Cortex of kidney (tissue), 1 donor: ENCODE measurements at places on chromosomes 6 and 20.

- DNase-seq, result no peak
Observed at GRCh38 chr20:36541227-36541767, at the start of gene MYL9. Gene MYL9, plus strand, starts transcription at chr20:36541519. Its CDS starts 3,366 bp downstream, at chr20:36544885.

DNA sequence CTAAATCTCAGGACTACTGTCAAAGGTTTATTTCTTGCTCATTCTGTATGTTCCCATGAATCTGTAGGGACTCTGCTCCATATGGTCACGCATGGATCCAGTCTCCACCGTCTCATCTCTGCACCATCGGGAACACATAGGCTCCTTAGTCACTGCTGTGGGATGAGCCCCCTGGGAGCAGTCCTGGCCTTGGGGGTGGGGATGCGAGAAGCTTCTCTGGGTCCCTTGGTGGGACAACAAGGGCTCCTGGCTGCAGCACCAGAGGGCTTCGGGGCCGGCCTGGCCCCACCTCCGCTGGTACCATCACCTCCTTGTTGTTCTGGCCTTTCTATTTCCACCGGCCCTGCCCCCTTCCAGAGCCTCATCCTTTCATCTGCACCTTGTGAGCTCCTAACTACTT is 148.4 kb downstream of the CDH4 start:
- DNase-seq, result no peak

DNA sequence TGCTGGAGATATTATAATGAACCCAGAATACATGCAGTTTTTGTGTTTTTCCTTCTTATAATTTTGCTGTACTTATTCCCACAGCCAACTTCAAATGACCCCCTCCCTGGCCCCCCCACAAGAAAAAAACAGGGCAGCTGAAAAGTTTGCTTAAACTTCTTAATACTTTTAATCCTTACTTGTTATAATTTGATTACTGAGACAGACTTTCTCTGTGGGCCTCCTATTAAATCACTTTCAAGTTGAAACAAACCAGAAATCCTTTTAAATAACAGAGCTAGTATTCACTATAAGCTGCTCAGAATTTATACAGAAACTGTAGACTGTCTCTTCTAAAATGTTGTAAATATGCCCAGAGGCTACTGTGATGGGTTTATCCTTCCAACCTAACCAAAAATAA is 106.3 kb downstream of the CENPW start:
- no peak for DNase-seq

- no peak for DNase-seq
Observed at GRCh38 chr6:52661551-52661950, 9.4 kb upstream of the TMEM14A start.

GRCh38 chr6:166556336-166556735 is 30.1 kb downstream of the RAMACL start:
- DNase-seq, result no peak

- DNase-seq, result no peak
Observed at GRCh38 chr6:108476376-108476775, 84.3 kb upstream of the FOXO3 start.

- DNase-seq, result no peak
Observed at GRCh38 chr20:24146231-24146634, 157.7 kb upstream of the GGTLC1 start.

- DNase-seq, result no peak
Observed at GRCh38 chr6:145153495-145153894, 581.8 kb downstream of the EPM2A start.

GRCh38 chr6:5143634-5144311 is 58.6 kb downstream of the PPP1R3G start:
- DNase-seq, result no peak

- DNase-seq, result no peak
Observed at GRCh38 chr6:292506-293192, 362 bp downstream of the DUSP22 start.

DNA sequence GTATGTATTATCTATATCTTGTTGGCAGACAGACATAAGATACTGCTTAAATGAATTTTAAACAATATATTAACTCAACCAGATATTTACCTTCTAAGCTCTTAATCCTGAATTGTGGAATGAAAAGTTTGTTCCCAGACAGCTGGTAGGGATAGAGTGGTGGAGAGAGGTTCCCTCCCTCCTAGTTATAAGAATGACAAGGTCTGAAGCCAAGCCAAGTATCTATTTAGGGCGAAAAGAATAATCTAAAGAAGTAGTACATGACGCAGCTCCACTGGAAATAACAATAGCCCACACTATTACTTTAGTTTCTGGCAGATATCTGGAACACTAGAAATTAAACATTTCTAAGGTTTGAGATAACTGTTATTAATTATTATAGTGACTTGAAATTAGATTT is 104.3 kb downstream of the AHI1 start:
- no peak for DNase-seq

- DNase-seq, result no peak
Observed at GRCh38 chr6:154605882-154606370, 95.4 kb upstream of the CNKSR3 start.

- DNase-seq, result no peak
Observed at GRCh38 chr6:113558966-113559365, 298.2 kb upstream of the MARCKS start.

DNA sequence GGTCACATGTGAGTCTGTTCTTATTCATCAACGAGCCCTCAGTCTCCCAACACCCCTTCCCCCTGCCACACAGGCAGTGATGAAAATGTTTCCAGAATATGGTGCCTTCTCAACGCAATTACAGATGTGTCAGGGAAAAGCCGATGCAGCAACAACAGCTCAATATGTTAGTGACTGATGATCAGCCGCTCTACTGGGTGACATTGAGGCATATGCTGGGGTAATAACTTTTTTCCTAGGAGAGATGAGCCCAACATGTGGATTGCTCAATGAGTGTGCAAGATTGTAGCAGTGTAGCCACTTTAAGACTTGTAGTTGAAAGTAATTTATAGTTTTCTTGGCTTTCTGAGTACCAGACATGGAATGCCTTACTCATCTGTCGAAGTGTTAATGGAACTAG is 49.4 kb downstream of the DTD1 start:
- DNase-seq, result no peak

DNA sequence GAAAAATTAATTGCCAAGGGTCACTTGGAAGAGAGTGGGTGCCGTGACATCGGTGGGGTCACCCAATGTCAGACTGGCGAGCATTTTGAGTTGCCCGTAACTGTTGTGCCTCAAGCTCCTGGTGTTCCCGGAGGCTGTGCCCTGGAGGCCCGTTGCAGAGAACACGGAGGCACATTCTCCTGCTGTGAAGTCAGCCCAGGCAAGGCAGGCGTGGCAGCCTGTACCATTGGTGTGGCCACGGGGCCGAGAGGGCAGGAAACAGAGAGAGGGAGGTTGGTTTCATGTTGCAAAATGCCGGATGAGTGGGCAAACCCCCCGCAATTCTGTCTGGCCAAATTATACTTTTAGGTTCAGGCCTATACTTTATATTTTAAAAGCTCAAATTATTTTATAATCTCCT is 81.2 kb downstream of the THBS2 start:
- no peak for DNase-seq

DNA sequence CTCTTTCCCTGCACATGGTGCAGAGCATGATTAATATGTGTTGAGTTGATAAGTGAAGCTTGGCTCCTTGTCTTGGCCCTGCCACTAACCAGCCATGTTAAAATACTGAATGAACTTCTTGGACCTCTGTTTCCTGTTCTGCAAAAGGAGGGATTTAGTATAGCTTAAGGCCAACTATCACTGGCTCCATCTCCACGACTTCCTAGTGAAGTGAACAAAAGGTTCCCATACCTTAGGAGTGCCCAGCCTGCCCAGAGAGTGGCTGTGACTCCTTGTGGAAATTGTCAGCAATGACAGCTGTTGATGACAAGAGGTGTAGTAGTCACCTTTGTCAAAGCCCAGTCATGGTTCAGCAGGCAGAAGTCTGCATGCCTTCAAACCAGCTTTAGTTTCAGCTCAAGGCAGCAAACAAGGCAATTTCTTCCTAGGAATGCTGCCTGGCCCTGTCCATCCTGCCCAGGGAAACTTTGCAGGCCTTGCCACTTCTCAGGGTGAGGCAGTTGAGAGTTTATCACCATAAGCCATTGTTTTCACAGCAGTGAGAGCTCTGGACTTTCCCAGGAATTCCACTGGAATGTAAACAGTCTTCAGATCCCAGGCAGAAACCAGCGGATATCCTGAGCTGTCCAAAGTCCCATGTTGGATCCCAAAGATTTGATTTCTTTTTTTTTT is 169.7 kb upstream of the TNFAIP3 start:
- no peak for DNase-seq

DNA sequence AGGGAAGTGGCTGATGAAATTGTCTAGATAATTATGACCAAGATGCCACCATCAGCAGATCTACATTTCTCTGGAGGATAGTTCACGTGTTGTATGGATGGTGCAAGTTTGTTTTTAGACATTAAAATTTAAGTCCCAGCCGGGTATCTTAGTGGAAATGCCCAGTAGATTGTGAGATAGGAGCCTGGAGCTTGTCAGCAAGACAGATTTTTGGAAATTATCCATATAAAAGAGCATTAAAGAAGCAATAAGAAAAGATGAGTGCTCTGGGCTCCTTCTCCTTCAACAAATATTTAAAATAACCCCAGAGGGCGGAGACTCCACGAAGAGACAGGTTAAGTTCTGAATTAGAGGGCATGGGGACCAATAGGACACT is 47.6 kb upstream of the SMLR1 start:
- DNase-seq, result no peak

DNA sequence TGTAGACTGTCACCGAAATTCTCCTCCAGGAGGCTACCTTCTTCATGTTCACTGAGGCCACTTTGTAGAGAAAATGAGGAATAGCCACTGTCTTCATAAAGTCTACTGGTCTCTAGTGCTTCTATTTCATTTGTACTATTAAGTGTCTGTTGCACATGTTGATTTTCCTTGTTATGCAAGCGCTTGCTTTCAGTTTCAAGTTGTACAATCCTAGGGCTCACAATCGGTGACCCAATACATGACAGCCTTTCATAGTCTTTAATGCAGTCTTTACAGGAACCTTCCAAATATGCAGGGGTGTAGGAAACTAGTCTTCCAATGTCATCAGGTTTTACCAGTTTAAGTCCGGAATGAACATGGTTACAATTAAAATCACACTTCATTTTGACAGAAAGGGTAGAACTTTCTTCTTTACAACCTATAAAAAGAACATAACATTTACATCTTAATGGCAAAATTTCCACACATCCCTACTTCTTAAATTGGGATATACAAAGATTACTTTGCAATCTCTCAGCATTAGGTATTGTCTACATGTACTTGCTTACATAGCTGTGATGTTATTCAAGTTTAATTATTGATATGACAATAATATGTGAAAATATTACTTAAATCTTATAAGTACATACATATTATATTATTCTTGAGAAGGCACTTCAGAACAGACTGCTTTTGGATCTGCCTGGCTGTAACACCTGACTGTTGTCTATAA is 7.5 kb downstream of the FBXO5 start:
- no peak for DNase-seq

DNA sequence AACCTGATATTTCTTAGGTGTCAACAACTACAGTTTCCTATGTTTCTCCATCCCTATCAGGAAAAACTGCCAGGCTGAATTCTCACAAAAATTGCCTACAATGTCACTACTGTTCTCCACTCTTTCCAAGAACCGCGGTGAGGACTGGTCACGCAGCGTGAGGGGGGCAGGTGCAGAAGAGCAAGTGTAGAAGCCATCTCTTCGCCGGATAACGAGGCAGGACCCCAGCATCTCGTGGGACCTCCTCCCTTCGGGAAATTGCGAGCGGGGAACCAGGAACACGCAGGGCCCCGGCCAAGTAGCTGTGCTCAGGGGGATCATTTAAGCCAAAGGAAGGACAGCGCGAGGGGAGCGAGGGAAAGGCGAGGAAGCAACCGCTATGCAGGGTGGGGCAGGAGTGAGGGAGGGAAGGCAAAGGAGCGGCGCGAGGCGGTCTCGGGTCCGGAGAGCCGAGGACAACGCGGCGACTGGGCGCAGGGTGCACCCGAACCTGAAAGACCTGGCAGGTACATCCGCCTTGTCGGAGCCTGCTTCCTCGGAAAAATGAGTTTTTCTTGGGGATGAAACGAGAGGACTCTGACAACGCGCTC is 559 bp downstream of the APMAP start:
- DNase-seq, result no peak

DNA sequence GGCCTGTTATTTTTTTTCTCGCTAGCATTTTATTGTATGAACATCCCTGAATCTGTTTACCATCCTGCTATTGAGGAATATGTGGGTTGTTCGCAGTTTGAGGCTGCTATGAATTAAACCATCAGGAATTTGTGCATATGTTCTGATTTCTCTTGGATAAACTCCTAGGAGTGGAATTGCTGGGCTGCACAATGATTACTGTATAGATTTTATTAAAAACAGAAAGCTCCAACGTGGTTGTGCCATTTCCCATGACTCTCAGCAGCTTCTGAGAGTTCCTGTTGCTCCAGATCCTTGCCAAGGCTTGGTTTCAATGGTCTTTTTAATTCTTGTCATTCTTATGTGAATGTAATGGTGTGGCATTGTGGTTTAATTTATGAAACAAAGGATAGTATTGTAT is 75.1 kb downstream of the EDN3 start:
- DNase-seq, result no peak

DNA sequence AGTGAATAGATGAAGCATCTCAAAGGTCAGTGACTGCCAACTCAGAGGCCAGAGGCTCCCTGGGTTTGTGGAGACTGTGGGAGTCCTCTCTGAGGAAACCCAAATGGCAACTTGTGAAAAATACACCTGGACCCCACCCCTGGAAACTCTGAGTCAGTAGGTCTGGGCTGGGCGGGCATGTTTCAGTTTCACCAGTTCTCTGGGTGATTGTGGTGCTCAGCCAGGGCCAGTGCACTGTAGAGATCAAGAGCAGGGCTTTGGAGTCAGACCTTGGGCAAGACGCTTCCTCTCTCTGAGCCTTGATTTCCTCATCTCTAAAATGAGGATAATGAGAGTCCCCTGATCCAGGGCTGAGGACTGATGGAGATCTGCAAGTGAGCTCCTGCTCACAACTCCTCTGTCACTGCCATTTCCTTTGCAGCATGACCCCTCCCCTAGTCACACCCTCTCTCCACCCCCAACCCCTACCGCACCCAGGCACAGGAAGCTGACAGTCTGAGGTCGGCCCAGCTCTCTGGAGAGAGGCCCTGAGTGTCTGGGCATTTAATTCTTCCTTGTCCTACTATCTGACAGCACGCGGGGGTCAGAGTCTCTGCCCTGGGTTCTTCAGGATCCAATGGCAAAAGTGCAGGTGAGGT is 5.1 kb downstream of the DEF6 start:
- DNase-seq, result no peak
